Activated T-cell treated with anti-CD3 and anti-CD28 coated beads for 4 hours (primary cell): ENCODE measurements at places on chromosomes 1 and 21.
A peak's percentile ranks its signal among the peaks of the same experiment; 100 is the strongest.

DNA sequence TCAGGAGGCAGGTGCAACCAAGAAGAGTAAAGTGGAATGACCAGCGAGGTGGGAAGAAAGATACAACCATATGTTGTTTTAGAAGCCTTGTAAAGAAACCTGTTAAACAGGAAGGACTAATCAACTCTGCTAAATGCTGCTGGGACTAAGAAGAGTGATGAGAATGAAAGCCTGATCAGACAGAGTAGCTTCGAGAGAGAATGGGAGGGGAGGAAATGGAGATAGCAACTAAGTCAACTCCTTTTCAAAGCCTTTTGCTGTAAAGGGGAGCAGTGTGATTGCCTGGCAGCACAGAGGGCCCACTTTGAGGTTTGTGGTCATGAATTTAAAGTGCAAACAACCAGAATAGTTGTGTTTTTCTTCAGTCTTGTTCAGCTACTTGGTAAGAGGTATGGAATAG, 31.4 kb downstream of the SLC30A7 start:
- DNase-seq = no peak

GRCh38 chr21:44300262-44300959, 558 bp downstream of the PFKL start:
- peak; percentile 41 for DNase-seq

- DNase-seq = no peak
Observed at GRCh38 chr1:156281693-156282478, 739 bp downstream of the SMG5 start.

DNA sequence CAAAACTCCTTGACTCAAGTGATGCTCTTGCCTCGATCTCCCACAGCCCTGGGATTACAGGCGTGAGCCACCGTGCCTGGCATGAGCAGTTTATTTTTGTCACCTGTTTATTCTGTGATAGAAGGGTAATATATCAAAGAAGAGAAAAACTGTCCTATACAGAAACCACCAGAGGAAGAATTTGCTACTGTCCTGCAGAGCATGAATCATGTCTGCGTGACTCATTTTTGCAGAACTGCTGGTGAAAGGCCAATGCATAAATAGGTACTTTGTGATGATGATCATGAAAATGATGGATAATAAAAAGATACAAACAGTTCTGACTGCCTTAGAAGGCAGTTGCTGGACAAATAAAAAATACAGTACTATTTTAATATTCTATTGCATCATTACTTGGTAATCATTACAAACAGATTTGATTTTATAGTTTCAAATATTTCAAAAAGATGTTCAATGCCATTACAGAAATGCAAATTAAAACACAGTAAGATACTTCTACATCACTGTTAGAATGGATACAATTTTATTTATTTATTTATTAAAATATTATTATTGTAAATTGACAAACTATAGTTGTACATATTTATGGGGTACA, 26.5 kb downstream of the RIPPLY3 start:
- no peak for DNase-seq

- no peak for DNase-seq
Observed at GRCh38 chr1:183987593-183988318, 49.8 kb downstream of the COLGALT2 start.

DNA sequence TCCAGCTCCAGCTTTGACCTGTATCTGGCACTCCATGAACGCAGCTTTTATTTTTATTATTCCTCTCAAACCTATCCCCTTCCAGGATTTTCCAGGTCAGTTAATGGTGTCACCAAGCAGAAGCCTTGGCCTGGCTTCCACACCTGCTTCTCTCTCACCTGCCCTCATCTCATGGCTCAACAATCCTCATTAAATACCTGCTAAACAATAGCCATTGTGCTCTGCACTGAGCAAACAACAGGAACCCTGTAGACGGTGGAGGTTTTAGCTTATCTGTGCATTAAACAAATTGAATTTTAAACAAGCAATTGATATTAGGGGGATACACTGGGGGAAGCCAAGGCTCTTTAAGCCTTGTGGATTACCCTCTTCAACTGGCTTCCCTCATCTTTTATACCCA, 15.3 kb downstream of the PYCR2 start:
- DNase-seq = no peak

DNA sequence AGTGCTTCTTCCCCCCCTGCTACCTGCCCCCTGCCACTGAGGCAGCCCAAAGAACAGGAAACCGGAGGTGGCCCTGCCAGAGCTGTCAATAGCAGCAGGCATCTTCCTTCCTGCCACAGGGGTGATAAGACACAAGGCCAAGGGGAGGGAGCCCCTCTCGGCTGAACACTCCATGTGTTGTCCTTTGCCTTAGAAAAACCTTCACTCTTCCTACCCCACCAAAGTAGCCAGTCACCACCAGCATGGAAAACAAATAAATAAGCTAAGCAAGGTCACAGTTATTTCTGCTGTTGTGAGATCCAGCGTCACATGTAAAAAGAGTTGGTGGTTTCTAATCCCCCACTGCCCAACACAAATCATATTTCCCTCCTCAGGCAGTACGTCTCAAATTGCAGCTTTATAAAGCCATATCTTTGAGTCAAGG, 104.8 kb upstream of the DPT start:
- no peak for DNase-seq

DNA sequence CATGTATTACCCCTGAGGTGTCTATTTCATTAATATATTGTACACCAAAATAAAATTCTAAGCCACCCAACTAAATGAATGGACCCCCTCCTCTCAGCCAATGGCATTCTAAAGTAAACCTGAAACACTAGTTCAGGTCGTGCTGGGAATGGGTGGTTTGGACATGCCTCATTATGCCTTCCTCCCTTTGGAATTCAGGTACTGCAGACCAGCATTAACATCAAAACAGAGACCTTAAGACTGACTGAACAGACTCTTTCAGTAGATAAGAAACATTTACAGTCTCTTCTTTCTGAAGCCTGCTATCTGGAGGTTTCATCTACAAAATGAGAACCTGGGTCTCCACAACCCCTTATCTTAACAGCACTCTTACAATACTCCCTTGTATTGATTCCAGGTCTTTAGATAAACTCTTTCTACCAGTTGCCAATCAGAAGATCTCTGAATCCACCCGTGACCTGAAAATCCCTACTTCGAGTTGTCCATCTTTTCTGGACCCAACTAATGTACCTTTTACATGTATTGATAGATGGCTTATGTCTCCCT, 93.6 kb downstream of the PKN2 start:
- no peak for DNase-seq

DNA sequence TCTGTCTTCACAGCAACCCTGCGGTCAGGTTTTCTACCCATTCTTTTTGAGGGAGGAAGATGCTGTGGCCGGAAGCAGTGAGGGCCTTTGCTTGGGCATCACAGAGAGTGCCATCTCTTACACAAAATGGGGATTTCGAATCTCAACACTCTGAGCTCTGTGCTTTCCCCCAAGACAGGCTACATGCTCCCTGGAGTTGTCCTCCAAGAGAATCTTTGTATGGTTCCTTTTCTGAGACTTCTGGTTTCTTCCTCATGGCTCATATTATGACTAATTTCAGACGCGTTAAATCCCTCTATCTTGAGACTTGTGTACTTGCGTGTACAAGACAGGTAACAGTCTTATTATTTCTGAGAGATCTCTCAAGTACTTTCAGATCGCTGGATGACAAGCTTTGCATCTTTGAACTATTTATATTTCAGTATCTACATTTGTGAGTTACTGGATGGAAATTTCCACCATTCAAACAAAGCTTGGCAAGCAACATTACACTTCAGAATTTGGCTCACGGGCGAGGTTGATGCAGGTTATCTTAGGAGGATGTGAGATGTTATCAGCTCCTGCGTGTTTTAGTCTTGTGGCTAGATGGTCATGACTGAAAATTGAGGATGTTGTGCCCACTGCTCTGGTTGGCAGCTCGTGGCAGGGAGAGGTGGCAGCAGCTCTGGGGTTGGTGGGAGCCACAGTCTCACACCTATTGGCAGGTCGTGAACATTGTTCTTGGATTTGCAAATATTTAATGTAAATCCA, 19.4 kb downstream of the ABCG1 start:
- no peak for DNase-seq

GRCh38 chr1:221430152-221430960, 311.5 kb downstream of the DUSP10 start:
- DNase-seq = no peak

- DNase-seq = no peak
Observed at GRCh38 chr1:111402083-111402482, 25.5 kb downstream of the OVGP1 start.
